ENCODE measurements at places on chromosomes 11 and 22. TPM values are rescaled to one million over a fixed set of nuclear protein-coding genes. Genes with fewer than 3 reads are reported as not detected.

The GTSE1 gene
- total RNA-seq: 0.30 TPM

The TEX54 gene
- total RNA-seq: 0.91 TPM

The PDXP gene
- 4.3 TPM for total RNA-seq

The C2CD3 gene
- total RNA-seq: 31.1 TPM

The TRPC6 gene
- not detected for total RNA-seq

The MUC5AC gene
- total RNA-seq: not detected

The MS4A3 gene
- total RNA-seq: not detected

The SEPTIN5 gene
- total RNA-seq: 0.55 TPM

The SOX6 gene
- total RNA-seq: not detected

The SCT gene
- not detected for total RNA-seq

The GDPD4 gene
- not detected for total RNA-seq

The DLG2 gene
- total RNA-seq: 6.2 TPM

The NLRP6 gene
- 28.6 TPM for total RNA-seq

The ACR gene
- total RNA-seq: not detected

The KDM4F gene
- not detected for total RNA-seq

The PANX3 gene
- total RNA-seq: not detected

The NEFH gene
- 0.31 TPM for total RNA-seq

The LMO2 gene
- total RNA-seq: 0.99 TPM

The RBM4 gene
- 213 TPM for total RNA-seq

- DNase-seq: no peak
These were observed 52.5 kb upstream of the CLDN5 start for GRCh38 chr22:19576460-19577421.

- DNase-seq: peak; percentile 50
These were observed at the start of gene CPT1A for GRCh38 chr11:68841718-68842426. Gene CPT1A, minus strand, starts transcription at chr11:68841916. Its CDS starts 26,442 bp downstream, at chr11:68815474.

DNA sequence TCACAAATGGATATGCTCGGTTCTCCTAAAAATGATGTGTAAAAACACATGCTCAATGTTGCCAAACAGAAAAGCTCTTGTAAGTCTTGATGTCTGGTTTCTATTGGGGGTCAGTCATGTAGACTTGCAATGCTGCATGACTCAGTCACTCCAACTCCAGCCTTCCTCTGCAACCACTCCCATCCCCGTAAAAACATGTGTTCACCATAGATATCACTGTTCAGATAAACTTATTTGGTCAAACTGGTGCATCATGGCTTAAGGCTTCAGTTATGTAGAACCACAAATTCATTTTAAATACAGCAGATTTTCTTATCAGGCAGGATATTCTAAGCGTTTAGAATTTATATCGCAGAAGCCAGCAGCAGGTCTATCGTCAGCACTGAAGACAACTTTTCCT, 298.4 kb upstream of the LUZP2 start:
- no peak for DNase-seq

GRCh38 chr22:17921871-17922821, 102.2 kb downstream of the MICAL3 start:
- DNase-seq: no peak

DNA sequence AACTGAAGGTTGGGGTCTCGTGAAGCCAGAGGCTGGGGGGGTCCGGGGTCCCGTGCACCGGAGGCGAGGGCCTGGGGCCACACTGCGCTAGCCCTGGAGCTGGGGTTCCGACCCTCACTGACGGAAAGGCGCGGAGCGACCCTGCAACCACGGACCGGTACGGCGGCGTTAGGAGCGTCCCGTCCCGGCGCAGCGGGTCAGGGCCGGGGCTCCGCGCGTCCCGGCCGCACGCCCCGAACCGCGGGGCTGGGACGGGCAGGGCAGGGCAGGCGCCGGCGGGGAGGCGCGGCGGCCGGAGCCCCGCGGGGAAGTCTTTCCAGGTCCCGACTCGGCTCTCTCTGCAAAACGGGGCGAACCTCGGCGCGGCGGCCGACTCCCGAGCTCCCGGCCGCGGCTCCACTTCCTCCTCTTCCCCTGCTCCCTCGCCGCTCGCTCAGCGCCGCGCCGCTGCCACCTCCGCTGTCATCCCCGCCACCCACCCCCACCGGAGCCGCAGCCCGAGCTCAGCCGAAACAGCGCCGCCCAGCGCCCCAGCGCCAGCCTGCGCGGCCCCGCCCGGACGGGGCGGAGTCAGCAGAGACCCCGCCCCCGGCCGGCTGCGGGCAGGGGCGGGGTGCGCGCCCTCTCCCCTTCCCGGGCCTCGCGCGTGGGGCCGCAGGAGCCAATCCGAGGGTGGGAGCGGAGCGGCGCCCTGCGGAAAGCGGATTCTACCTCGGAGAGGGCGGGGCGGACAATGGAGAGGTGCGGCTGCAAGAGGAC, at the start of gene GDPD5:
Gene GDPD5 (minus strand): TSS at position 509 of the 759 bp plus-strand sequence. CDS start 48,206 bp downstream, outside the sequence.
- DNase-seq: peak; percentile 86

- DNase-seq: no peak
These were observed 776 bp downstream of the DGCR6 start for GRCh38 chr22:18906896-18907295.

DNA sequence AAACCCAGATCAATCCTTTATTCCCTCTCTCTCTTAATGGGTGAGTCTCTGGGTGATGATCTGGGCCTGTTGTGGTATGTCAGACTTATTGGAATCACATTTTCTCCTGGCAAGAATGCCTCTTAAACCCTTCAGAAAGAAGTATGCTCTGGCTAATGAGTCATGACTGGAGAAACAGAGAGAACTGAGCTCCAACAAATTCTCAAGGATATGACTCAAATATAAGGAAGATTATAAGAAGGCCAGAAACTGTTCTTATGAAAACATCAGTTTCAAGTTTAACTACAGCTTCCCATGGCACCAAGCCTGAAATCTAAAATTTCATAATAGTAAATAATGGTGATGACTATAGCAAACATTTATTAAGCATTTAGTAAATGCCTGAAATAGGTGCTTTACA, 83.9 kb downstream of the OR5AK2 start:
- DNase-seq: no peak

DNA sequence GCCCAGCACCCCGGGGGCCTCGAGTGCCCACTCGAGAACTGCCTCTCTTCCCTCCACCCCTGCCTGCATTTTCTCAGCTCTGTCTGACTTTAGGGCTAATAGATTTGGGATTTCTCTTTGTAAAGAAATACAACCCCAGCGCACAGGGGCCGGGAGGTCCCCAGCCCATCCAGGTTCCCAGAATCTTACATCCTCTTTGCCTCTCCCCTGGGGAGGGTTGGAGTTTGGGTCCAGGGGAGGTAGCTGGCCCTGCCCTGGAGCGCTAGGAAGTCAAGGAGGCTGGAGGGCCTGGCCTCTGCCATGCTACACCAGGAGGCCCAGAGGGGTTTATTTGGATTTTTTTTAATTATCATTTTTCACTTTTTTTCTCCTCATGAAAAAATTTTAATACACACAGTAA, 65.7 kb upstream of the LMO1 start:
- DNase-seq: no peak

DNA sequence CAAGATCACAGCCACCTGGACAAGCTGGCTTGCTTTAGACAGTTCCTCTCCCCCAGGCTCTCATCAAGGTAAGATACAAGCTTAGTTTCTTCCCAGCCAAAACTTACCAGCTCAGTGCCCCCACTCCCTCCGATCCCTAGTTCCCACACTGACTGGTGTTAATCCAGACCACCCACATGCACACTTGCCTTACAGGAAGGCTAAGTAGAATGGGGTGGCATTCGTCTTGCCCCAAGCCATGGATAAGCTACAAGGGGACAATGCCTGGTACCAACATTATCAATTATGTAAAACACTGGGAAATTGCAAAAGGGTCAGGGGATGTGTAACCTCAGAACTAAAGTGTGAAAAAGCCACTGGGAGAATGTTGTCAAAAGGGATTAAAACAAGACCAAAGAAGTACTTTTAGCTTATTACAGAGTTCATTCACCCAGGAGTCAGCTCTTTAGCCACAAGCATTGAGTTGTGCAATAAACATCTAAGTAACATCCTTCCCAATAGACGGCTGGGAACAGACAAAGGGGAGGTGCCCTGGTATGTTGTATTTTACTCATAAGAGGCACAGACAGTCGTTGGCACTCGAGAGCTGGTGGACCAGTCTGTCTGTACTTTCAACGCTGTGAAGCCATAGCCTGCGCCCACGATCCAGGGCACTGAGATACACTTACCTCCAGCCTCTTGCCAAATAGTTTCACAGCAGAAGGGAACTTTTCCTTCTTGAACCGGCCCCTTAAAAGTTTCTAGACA, 1.1 kb downstream of the DHCR7 start:
- no peak for DNase-seq

- DNase-seq: no peak
These were observed 43.7 kb upstream of the NUP160 start for GRCh38 chr11:47891886-47892285.

- DNase-seq: no peak
These were observed 56.6 kb upstream of the WNT7B start for GRCh38 chr22:46033256-46034200.

GRCh38 chr11:70077411-70078094, 564 bp upstream of the ANO1 start:
- no peak for DNase-seq

DNA sequence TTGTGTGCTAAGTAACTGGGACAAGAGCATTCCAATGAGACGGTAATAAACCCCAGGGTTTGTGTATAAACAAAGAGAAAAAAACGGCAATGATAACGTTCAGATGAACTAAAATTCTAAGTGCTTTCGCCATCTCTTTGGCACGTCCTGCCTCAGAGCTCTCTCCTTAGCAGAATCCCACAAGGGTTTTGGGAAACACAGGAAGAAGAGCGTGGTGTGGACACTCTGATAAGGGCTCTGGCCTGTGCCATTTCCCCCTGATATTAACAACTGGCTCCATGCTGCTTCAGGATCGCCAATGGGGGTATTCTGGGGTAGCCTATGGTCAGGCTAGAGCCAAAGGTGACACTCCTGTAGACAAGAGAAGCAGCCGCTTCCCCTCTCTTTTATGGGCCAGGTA, 18.4 kb downstream of the ABCC8 start:
- no peak for DNase-seq

GRCh38 chr11:126949066-126949891, 51.3 kb downstream of the KIRREL3 start:
- DNase-seq: no peak

GRCh38 chr11:124578761-124579160, 9.0 kb downstream of the OR8A1 start:
- DNase-seq: no peak

- no peak for DNase-seq
These were observed 31.4 kb upstream of the VPREB1 start for GRCh38 chr22:22213231-22213630.

- DNase-seq: no peak
These were observed 814.6 kb downstream of the DLG2 start for GRCh38 chr11:84812471-84812969.

- no peak for DNase-seq
These were observed 20.3 kb downstream of the WNT11 start for GRCh38 chr11:76185931-76186401.

DNA sequence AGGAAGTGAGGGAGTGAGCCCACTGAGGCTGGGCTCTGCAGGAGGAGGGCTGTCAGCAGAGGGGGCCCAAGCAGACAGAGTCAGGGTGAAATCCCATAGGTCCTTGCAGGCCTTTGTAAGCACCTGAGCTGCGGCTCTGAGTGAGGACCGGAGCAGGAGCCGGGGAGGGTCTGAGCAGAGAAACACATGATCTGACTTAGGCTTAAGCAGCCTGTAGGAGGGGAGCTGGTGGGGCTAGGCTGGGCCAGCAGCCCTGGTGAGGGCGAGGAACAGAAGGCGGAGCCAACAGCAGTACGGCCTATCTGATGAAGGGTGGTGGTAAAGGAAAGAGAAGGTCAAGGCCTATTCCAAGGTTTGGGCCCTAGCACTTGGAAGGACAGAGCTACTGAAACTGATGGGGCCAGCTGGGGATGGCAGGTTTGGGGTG, 26.9 kb upstream of the CBX7 start:
- no peak for DNase-seq

GRCh38 chr11:124071623-124071948, 30.5 kb upstream of the OR10G7 start:
- DNase-seq: no peak

DNA sequence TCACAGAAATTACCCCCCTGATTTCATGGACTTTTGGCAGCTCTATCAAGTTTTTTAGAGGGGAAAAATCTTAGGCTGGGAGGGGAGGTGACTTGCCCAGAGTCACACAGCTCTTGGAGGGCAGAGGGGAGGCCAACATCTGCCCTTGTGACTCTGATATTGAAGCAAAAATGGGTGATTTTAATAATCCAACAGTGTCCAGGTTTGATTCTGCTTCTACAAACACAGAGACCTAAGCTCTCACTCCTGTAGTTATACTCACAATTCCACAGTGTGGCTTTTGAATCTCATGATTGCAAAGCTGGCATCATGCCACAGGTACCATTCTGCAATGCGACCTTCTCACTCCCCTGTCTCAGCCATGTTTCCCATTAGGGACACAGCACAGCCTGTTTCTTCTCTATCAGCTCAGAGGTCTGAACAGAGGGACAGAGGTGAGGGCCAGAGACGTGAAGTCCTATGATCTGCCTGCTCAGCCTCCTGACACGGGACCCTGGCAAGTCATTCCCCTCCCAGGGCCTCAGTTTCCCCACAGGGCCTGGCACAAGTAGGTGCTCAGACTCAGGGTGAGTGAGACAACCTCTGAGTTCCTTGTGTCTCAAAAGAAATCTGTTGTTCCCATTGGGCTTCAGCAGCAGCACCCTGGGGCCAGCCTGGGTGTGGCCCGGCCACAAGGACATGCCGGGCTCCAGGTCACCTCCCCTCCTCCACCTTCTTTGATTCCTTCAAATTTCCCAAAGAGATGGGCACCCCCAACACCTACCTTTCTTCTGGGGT, 766 bp downstream of the APOL2 start:
- DNase-seq: peak; percentile 4

All from naive thymus-derived CD8-positive, alpha-beta T cell (primary cell).